GM13976 (cell line): ENCODE measurements at places on chromosomes 6 and 20.

- no peak for DNase-seq
These were observed 586.1 kb downstream of the RNF144B start for GRCh38 chr6:18973251-18973650.

GRCh38 chr20:47887064-47887463, 101.8 kb upstream of the SULF2 start:
- DNase-seq, result no peak

GRCh38 chr6:125480571-125480970, 178.8 kb upstream of the HDDC2 start:
- DNase-seq, result no peak

- DNase-seq, result no peak
These were observed 587.8 kb upstream of the JAG1 start for GRCh38 chr20:11261533-11262000.

DNA sequence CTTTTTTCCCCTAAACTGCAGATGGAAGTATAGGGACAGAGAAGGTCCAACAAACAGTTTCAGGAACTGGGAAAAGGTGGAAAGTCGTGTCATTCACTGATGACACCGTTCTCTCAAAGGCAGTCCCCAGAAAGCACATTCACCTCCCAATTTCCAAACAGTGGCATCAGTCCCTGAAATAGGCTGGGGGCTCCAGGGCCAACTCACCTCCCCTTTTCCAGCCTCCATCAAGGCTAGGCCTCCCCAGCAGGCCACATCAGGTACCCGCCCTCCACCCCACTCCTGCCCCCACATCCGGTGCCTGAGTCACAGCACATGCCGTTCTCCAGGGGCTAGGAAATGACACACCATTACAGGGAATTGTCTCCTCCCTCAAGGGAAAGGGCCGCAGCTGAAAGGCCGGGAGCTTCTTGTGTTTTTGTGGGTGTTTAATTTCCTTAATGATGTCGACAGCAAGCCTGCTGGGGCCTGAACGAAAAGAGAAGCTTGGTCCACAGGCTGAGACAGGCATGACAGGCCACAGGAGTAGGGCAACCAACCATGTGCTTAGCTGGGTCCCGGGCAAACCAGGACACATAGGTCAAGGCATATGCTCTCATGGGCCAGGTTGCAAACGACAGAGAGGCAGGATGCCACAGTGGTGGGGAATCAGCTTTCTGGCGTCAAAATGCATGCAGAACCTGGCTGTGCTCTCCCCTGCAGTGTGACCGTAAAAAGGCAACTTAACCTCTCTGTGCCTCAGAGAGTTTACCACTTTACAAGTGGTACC, 39.2 kb downstream of the ZMYND8 start:
- DNase-seq, result peak; percentile 46

DNA sequence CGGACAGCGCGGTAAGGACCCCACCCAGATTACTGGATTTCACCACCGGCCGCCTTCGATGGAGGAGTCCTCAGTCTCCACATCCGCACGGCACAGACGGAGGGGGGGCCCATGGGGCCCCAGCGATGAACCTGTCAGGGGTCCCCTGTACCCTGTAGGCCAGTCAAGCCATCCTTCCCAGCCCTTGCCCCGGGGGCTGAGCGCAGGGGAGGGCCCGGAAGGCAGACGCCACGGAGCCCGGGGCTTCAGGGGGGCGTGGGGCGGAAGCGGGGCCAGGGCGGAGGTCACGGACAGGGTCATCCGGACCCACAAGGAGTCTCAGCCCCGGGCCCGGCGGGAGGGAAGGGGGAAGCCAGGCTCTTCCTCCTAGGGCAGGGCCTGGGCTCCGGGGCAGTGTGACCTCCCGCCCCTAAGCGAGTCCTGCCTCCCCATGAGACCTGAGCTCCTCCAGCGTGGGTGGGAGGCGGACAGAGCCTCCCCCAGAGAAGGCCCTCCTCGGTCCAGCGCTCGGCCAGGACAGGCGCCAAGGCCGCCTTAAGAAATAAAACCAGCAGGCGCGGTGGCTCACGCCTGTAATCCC, 22.8 kb downstream of the ZBTB46 start:
- DNase-seq, result no peak

GRCh38 chr6:37910998-37911397, 91.5 kb downstream of the ZFAND3 start:
- no peak for DNase-seq

GRCh38 chr6:20211037-20211940, 980 bp downstream of the MBOAT1 start:
- no peak for DNase-seq

DNA sequence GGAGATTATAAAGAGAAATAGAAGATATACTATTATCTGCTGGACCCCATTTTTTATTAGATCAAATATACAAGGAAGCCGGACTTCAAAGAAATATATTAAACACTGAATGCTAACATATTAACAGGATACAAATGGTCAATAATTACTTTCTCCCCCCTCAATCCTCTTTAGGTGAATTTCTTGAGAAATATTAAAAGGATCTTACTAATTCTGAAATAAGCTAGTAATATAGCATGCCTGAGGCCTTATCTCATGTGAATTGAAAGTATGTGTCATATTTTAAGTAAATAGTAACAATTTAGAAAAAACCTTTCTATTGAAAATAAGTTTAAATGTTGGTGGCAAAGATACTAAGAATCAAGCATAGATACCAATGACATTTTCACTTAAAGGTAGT, 954.7 kb upstream of the MAN1A1 start:
- DNase-seq, result no peak

DNA sequence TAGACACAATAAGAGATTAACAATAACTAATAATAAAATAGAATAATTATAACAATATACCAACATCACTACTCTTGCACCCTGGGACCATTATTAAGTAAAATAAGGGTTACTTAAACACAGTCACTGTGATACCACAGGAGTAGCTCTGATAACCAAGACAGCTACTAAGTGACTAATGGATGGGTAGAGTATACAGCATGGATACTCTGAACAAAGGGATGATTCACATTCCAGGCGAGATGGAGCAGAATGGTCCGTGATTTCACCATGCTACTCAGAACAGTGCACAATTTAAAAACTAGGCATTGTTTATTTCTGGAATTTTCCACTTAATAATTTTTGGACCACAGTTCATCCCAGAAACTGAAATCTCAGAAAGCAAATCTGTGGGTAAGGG, 80.0 kb upstream of the FUT9 start:
- no peak for DNase-seq

DNA sequence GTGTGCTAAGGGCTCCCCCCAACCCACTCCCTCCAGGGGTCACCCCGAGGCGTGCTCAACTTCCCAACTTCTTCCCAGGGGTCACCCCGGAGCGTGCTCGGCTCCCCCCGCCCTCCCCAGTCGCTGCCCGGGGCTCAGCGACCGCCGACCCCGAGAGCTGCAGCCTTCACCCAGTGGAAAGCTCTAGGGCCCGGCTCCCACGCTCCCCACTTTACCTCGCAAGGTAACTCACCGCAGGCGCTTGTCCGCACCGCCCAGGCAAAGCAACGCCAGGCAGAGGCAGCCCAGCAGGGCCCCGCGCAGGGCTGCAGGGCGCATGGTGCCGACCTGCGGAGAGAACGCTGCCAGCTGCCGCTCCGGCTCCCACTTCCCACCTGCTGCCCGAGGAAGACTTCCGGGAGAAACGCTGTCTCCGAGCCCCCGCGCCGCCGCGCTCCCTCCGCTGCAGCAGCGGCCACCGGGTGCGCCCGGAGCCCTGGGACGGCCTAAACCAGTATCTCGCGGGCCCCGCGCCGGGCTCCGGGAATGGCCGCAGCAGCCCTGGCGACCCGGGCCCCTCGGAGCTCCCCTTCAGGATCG, 396 bp downstream of the RNASET2 start:
- no peak for DNase-seq

DNA sequence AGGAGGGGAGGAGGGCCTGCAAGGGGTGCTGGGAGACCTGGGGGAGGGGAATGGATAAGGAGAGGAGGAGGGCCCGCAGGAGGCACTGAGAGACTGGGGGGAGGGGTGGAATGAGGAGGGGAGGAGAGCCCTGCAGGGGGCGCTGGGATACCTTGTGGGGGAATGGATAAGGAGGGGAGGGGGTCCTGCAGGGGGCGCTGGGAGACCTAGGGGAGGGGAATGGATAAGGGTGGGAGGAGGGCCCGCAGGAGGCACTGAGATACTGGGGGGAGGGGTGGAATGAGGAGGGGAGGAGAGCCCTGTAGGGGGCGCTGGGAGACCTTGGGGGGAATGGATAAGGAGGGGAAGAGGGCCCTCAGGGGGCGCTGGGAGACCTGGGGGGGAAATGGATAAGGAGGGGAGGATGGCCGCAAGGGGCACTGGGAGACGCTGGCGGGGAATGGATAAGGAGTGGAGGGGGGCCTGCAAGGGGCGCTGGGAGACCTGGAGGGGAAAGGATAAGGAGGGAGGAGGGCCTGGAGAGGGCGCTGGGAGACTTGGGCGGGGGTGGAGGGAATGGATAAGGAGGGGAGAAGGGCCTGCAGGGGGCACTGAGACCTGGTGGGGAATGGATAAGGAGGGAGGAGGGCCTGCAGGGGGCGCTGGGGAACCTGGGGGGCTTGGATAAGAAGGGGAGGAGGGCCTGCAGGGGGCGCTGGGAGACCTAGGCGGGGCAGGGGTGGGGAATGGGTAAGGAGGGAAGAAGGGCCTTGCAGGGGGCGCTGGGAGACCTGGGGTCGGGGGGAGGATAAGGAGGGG, 1.3 kb upstream of the CTCFL start:
- no peak for DNase-seq

DNA sequence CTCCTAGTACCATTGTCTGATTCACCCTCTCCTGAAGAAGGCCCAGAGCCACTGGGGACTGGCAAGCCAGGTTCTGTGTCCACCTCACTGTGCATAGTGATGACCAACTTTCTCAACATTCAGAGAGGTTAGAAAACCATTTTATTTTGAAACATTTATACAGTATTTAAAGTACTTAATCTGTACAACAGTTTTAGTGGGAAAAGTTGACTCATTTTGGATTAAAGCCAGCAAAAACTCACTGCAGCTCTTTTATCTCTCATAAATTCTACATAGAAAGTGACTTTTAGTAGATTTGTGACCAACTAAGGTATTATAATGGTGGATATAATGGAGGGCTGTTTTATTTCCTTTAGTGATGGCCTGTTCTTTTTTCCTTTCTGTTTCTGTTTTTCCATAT, 9.7 kb downstream of the TULP4 start:
- DNase-seq, result no peak

- DNase-seq, result no peak
These were observed 16.1 kb upstream of the SLC17A3 start for GRCh38 chr6:25889877-25890853.

DNA sequence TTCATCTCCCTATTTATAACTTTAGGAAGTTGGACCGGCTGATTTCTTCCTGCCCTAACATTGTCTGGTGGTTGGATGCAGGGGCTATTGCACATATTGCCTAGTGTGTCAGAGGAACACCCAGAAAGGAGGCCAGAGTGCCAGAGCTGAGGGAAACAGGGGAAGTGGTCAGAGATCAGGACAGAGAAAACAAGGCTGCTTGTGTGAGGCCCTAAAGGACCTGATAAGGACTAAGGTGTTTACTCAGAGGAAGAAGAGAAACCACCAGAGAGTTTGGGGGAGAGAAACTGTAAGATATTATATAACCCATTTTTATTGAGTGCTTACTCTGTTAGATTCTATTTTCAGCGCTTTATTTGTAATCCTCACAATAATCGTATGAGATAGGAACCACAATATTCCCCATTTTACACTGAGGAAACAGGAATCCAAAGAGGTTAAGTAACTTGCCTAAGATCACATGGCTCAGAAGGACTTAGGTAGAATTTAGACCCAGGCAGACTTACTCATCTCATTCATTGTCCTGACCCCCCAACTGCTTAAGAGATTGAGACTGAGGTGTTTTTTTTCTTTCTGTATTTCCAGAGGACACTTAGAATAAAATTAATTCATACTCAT, 54.0 kb upstream of the REV3L start:
- DNase-seq, result peak; percentile 40

DNA sequence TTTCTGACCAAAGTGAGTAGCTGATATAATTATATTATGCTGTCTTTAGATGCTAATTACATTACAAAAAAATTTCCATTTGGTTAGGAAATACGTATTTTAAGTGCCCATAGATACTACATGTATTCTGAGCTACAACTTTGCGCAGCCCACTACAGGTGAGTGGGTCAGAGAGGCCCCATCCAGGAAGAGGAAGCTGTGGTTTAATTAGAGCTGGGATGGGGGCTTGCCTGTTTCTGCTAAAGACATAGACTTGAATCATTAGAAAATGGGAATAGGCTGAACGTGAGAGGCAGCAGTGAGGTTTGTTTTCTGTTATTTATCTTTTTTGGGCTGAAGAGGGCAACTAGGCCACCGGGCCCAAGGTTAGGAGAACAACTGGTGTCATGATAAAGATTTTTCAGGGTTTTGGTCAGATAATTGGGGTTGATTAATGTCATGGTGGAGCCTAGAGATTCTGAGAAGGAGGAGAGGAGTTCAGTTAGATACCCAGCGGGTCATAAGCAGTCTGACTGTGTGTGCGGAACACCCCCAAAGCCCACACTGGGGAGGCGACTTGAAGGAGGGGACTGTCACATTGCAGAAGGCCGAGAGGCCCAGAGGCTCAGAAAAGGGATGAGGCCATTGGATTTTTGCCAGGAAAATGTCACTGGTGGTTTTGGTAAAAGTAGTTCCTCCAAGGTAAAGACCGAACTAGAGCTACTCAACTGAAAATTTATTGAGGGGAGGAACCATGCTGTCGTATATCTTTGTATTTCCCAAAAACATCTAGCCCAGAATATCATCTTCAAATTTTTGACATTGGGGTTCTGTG, 14.5 kb upstream of the IRF4 start:
- no peak for DNase-seq

DNA sequence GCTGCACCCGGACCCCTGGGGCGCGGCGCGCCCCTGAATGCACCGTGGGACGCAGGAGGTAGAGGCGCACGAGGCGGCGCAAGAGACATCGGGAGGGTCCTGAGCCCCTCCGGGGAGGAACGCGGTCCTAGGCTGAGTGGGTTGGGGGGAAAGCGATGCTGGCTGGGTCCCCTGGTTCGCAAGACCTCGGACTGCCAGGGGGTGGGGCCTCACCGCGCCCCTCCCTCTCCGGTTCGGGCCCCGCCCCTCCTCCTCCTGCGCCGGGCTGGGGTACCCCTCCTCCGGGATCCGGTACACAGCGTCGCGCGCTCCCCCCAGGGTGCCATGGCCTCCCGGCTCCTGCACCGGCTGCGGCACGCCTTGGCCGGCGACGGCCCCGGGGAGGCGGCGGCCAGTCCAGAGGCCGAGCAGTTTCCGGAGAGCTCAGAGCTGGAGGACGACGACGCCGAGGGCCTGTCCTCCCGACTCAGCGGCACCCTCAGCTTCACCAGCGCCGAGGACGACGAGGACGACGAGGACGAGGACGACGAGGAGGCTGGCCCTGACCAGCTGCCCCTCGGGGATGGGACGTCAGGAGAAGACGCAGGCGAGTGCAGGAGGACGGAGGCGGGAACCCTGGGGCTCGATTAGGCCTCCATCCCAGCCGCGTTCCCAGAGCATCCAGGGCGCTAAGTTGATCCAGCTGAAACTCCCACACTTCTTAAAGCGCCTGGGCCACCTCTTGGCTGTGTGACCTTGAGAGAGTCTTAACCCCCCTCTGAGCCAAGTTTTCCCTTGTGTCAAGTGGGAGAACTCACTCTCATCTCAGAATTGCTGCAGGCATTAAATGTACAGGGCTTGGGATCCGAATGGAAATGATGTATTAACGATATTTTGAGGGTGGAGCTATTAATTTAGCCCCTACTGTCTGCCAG, 541 bp downstream of the SNX21 start:
- peak; percentile 85 for DNase-seq
